ENCODE measurements at places on chromosomes 1 and 21. TPM values are rescaled to one million over a fixed set of nuclear protein-coding genes. Genes with fewer than 3 reads are reported as not detected.

GRCh38 chr21:33931799-33932390 is 16.3 kb upstream of the ATP5PO start:
- DNase-seq: peak; percentile 70

DNA sequence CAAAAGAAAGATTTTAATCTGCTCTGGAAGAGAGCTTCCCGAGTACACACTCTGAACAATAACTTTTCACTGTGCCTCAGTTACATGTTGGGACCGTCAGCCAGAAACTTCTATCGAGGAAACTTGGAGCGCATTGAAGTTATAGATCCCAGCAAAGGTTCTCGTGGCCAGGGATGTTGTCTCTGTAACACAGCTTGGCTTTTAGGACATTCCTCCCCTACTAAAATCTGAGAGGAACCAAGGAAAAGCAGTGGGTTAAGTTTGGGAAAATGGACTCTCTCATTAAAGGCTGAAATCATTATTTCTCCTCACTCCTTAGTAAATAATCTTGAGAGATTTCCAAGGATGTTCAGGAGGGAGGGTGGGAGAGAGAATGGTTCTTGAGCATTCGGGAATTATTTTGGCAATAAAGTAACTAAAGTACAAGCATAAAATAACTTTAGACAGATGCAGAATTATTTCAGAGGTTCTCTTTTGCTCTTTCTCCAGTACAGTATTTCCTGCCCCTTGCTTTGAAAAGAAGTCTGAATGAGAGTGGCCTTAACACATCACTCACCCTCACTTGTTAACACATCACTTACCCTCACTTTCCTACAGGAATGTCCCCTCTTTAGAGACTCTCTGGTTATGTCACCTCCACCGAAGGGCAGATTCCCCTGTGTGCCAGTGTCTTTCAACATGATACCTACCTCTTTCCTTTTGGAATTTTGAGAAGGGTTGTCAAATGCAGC is 1.8 kb upstream of the NFIA start:
- DNase-seq: peak; percentile 70

GRCh38 chr1:203534526-203534925 is 40.6 kb downstream of the OPTC start:
- no peak for DNase-seq

GRCh38 chr1:39657923-39658485 is 13.9 kb downstream of the NT5C1A start:
- DNase-seq: peak; percentile 74

DNA sequence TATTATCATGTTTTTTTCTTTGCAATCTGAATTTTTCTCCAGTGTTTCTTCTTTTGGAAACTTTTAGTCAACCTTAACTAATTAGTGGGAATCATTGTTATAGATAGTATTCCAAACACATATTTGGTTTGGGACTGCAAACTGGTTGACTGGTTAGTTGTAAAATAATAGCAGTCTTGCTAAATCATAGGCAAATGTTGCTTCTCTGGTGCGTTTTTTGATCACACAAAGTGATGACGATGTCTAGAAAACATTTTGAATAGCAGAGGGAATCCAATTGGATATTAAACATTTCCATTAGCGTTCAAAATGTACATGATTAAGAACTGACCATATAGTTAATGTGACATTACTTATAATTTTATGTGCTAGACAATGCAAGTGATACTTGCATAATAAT is 4.5 kb downstream of the DNAJB4 start:
- no peak for DNase-seq

DNA sequence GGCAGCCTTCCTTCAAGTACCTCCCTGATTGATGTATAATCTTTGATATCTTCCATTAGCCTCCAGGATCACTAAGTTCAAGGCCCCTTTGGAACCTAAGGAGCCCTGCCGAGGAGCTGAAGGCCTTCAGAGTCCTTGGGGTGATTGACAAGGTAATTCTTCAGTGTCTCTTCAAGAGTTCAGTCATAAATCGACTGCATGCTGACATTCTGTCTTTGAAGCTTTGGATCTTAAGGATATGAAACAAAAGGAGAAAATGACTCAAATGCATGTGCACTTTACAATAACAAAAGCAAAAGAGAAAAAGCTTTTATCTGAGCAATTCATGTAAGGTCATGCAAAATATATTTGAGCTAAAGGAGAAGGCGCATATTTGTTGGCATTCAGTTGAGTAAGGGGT is 125.3 kb downstream of the RPS6KC1 start:
- no peak for DNase-seq

GRCh38 chr1:111290630-111291029 is at the start of gene CHIA:
CHIA (plus strand) TSS chr1:111290851; CDS start chr1:111310468, 19,617 bp downstream.
- DNase-seq: peak; percentile 68

DNA sequence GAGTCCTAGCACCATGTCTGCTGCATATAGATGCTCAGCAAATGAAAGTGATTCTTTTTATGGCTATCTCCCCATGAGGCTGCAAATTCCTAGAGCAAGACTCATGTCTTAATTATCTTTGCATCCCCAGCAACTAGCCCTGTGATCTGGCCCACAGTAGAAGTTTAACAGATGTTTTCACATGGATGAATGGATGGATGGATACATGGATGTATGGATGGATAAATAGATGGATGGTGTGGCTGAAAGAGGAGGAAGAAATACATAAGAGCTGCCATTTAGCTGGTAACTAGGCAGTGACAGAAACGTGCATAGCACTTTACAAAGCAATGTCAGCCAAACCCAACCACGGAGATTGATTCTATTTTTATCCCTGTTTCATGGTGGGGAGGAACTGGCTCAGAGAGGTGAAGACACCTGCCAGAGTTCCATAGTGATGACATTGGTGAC is 32.7 kb upstream of the ZBTB40 start:
- DNase-seq: no peak

DNA sequence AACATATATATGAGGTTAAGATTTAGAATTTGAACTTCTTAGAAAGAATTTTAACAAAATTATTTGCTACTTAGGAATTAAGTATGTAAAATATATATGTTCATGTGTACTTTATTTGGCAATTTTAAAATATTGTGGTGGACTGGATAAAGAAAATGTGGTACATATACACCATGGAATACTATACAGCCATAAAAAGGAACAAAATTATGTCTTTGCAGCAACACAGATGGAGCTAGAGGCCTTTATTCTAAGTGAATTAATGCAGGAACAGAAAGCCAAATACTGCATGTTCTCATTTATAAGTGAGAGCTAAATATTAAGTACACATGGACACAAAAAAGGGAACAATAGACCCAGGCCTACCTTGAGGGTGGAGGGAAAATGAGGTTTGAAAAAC is 72.2 kb upstream of the FMN2 start:
- DNase-seq: no peak

GRCh38 chr1:62716397-62716796 is 28.2 kb upstream of the DOCK7 start:
- no peak for DNase-seq

- DNase-seq: no peak
These were observed 48.5 kb upstream of the FBXO28 start for GRCh38 chr1:224065455-224065854.

DNA sequence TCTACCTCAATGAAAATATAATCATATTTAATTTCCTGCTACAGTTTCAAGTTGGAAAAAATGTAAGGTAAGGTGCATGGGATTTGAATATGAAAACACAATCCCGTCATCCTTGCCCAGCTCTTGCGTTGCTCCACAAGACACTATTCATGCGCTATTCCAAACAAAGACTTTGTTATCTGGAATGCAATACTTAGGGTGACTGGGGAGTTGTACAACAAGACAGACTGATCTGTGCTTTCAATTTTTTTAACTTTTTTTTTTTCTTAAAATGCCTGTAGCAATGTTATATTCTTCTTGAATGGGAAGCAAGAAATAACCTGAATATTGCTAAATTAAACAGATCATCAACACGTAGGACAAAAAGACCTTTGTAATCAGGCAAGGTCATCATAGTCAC is 1077.2 kb downstream of the TTLL7 start:
- DNase-seq: no peak

DNA sequence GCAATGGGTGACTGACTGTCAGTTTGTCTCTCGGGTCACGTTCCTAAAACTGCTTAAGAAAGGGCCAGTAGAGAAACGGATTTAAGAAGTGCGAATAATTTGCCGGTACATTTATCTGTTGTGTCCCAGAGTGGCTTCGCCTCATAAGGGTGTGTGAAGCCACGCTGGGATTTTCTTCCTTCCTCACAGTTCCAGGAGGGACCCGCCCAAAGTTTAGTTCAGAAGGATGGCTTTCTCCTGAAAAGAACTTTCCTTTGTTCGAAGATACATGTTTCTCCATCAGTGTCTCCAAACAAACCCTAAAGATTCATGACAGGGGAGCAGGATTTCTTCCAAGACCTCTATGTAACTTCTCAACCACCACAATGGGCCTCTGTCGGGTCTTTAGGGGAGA is 49.8 kb downstream of the ADAMTS1 start:
- no peak for DNase-seq

- peak; percentile 67 for DNase-seq
These were observed 7.7 kb upstream of the ZNF669 start for GRCh38 chr1:247111700-247112478.

The FCRLA gene
- total RNA-seq: 0.25 TPM

The ADCY10 gene
- total RNA-seq: not detected

The TNFSF18 gene
- total RNA-seq: not detected

The GMEB1 gene
- total RNA-seq: 11.6 TPM

The SLC45A1 gene
- 0.74 TPM for total RNA-seq
